ENCODE measurements at places on chromosomes 16 and 17. TPM values are rescaled to one million over a fixed set of nuclear protein-coding genes. Genes with fewer than 3 reads are reported as not detected.

DNA sequence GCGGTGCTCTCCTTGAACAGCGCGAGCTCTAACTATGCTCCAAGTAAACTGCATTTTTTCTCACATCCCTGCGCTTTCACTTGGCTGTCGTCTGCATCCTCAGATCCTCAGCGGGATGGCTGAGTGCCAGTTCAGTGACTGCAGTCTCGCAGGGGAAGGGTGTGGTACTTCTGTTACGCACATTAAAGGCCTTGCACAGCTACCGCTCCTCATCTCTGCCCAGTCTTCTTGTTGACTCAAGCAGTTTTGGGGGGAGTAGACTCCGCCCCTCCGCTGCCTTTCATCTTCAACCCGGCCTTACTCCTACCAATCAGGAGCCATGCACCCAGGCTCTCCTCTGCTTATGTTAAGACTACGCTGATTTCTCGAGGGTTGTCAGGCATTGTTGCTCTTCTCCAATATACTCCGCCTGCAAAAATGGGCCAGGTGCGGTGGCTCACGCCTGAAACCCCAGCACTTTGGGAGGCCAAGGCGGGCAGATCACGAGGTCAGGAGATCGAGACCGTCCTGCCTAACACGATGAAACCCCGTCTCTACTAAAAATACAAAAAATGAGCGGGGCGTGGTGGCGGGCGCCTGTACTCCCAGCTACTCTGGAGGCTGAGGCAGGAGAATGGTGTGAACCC, 10.0 kb downstream of the ATP5PD start:
- peak; percentile 97 for DNase-seq
- peak overlapping the region; percentile 95 for H3K27ac ChIP-seq
- peaks cover 36% of the 10 kb centered on the region for H3K36me3 ChIP-seq
- H3K27me3 ChIP-seq, result no peaks in the 10 kb centered on the region

DNA sequence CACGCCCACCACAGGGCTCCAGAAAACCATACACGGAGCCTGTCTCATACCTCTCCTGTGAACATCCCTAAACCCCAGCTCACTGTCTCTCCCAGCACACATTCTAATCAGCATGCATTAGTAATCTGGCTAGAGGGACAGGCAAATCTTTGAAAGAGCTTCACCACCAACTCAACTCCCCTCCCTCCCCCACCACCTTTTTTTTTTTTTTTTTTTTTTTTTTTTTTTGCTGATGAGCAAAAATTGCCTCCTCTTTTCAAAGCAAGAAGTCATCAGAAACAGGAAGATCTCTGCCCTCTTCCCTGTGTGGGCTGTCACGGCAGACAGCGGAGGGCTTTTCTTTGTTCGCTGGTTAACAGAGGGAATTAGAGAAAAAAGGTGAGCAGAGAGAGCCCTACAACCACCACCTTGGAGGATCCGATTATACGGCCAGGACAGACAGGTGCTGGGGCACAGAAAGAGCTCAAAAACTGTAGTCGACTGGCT, 19.9 kb downstream of the GAS7 start:
- DNase-seq, result no peak
- H3K27ac ChIP-seq, result no peak overlapping the region
- no peaks in the 10 kb centered on the region for H3K36me3 ChIP-seq
- H3K4me3 ChIP-seq, result no peak overlapping the region
- peaks cover 10% of the 10 kb centered on the region for H3K4me1 ChIP-seq

DNA sequence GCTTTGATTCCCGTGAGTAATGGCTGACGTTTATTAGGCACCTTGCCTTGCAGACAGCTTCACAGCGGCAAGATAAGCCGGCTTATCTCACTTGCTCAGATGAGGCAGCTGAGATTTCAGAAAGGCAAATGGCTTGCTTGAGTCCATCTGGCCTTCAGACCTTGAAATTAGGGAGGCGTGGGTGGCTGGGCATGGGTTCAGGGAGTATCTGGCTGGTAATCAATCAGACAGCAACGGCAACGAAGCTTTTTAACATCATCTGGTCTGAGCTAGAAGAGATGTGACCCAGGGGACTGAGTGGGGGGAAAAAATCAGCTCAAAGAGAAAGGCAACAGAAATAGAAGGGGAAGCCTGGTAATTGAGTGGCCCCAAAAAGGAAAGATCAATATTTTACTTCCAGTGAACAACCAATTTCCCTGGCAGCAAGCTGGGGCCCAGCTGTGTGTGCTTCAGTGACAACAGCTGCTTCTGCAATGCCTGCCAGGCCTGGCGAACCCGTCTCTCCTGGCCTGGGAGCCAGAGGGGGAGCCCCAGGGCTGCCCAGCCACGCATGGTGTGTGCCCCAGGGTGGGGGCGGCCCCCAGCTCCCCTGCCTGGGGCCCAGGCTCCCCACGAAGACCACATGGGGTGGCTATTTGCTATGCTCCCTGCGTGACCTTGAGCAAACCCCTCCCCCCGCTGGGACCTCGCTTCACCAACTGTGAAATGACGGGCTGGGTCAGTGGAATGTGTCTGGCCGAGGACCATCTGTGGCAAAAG, 34.0 kb downstream of the RAB11FIP4 start:
- no peak for DNase-seq
- H3K4me1 ChIP-seq, result no peaks in the 10 kb centered on the region
- H3K4me3 ChIP-seq, result no peak overlapping the region
- no peaks in the 10 kb centered on the region for H3K27me3 ChIP-seq
- H3K27ac ChIP-seq, result peak overlapping the region; percentile 51

MMP28 gene
- 14.9 TPM for total RNA-seq

DNA sequence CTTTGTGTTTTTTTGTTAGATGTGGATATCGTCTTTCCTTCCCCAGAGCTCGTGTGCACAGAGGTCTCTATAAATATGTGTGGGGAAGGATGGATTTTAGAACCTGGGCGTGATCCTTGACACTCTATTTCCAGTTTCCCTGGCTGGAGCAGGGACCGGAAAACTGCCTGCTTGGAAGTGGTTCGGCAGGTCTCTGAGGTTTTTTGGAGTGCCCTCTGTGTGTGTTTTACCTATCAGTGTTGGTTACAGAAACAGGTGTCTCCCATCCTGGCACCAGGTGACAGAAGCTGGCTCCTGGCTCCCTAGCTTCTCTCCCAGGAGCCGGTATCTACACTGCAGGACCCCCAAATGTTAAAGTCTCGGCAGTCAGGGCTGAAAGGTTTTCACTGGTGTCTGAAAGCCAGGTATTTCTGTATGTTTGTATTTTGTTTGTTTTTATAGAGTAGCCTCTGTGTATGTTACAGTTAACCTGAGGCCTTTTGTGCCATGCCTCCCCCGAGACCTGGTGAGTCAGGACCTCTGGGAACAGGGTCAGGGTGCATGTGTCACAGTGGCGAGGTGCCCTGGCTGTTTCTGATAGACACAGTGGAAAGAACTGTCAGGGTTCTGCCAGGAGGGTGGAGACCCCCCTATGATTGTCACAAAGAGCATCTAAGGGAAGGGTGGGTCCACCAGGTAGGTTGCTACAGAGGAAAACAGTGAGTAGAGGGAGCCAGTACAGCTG, 31.3 kb downstream of the ZC3H18 start:
- no peaks in the 10 kb centered on the region for H3K27me3 ChIP-seq
- H3K4me1 ChIP-seq, result no peaks in the 10 kb centered on the region
- H3K36me3 ChIP-seq, result peaks cover 57% of the 10 kb centered on the region
- H3K4me3 ChIP-seq, result no peak overlapping the region

- no peaks in the 10 kb centered on the region for H3K4me1 ChIP-seq
- no peak for DNase-seq
- H3K27me3 ChIP-seq, result no peaks in the 10 kb centered on the region
- no peaks in the 10 kb centered on the region for H3K36me3 ChIP-seq
- no peak overlapping the region for H3K4me3 ChIP-seq
Measured at GRCh38 chr17:61440697-61441096, 11.5 kb upstream of the TBX4 start.

DNA sequence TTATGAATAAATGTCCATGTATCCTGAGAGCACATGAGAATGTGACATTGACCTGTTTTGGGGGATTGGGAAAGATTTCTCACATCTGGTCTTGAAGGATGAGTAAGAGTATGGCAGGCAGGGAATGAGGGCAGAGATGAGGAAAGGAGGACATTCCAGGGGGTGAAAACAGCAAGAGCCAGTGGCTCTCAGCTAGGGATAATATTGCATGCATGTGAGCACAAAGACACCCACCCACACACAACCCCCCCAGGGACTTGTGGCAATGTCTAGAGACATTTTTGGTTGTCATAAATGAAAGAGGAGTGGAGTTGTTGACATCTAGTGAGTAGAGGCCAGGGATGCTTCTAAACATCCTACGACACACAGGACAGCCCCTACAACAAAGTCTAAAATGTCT, 6.0 kb downstream of the MYO1D start:
- no peaks in the 10 kb centered on the region for H3K27me3 ChIP-seq
- no peak overlapping the region for H3K4me3 ChIP-seq
- H3K36me3 ChIP-seq, result no peaks in the 10 kb centered on the region
- H3K4me1 ChIP-seq, result no peaks in the 10 kb centered on the region

GCGR gene
- not detected for total RNA-seq

CD300LF gene
- 0.71 TPM for total RNA-seq

NAT9 gene
- total RNA-seq, result 16.2 TPM

DNA sequence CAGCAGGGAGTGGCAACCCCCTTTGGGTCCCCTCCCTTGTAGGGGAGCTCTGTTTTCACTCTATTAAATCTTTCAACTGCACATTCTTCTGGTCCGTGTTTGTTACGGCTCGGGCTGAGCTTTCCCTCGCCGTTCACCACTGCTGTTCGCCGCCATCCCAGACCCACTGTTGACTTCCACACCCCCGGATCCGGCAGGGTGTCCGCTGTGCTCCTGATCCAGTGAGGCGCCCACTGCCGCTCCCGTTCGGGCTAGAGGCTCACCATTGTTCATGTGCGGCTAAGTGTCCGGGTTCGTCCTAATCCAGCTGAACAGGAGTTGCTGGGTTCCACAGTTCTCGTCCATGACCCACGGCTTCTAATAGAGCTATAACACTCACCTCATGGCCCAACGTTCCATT, 408.1 kb downstream of the KCNJ2 start:
- no peaks in the 10 kb centered on the region for H3K36me3 ChIP-seq
- no peak for DNase-seq
- no peaks in the 10 kb centered on the region for H3K4me1 ChIP-seq
- H3K4me3 ChIP-seq, result no peak overlapping the region
- H3K27ac ChIP-seq, result no peak overlapping the region

GRCh38 chr17:9900044-9900594, 5.0 kb downstream of the RCVRN start:
- no peaks in the 10 kb centered on the region for H3K27me3 ChIP-seq
- H3K27ac ChIP-seq, result no peak overlapping the region
- DNase-seq, result no peak

DNA sequence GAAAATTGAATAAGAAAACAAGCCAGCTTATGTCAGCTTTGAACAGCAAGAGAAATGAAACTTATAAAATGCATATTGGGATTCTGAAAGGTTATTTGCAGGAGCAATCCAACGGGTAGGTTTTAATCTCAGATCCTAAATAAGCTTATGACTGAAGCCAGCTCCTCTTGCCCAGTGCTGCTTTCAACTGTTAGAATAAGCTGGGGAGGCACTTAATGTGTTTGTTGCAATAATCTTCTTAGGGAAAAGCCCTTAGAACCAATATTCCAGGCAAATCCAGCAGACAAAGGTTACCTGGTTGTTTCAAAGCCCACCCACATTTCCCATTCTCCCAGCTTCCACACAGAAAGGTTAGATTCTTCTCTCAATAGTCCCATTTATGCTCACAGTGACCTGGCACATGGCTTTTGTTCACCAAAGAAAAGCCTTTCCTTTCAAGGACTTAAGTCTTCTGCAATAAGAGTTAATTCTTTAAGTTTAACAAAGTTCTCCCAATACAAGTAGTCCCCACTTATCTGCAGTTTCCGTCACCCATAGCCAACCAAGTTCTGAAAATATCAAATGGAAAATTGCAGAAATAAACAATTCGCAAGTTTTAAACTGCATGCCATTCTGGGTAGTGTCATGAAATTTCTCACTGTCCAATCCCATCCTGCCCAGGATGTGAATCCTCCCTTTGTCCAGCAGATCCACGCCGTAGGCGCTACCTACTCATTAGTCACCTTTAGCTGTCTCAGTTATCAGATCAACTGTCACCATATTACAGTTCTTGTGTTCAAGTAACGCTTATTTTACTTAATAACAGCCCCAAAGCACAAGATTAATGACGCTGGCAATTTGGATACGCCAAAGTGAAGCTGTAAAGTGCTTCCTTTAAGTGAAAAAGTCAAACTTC, 5.9 kb downstream of the TEX2 start:
- peaks cover 46% of the 10 kb centered on the region for H3K4me1 ChIP-seq
- H3K27ac ChIP-seq, result no peak overlapping the region

Measured in right atrium auricular region (tissue), 2 donors.